ENCODE measurements at places on chromosomes 6 and 20.

GRCh38 chr20:54276577-54277169 lies 68.8 kb downstream of the PFDN4 start:
- DNase-seq: no peak

DNA sequence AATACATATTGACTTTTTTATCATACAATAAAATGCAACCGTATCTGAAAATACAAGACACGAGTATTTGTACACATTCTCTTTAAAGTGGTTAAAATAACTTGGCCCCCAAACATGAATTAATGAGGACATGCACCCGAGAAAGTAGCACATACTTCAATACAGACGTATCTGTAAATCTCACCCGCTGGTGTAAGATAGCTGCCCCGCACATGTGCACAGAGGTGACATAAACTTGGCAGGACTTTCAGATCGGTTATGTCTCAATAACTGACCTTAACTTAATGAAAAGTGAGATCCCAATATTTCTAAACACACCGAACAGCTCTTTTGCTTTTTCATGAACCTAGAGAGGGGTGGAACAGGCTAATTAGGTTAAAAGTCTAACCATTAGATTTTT lies 91.5 kb upstream of the RPS6KA2 start:
- no peak for DNase-seq

- no peak for DNase-seq
Observed at GRCh38 chr20:59636766-59637370, 32.5 kb downstream of the PHACTR3 start.

DNA sequence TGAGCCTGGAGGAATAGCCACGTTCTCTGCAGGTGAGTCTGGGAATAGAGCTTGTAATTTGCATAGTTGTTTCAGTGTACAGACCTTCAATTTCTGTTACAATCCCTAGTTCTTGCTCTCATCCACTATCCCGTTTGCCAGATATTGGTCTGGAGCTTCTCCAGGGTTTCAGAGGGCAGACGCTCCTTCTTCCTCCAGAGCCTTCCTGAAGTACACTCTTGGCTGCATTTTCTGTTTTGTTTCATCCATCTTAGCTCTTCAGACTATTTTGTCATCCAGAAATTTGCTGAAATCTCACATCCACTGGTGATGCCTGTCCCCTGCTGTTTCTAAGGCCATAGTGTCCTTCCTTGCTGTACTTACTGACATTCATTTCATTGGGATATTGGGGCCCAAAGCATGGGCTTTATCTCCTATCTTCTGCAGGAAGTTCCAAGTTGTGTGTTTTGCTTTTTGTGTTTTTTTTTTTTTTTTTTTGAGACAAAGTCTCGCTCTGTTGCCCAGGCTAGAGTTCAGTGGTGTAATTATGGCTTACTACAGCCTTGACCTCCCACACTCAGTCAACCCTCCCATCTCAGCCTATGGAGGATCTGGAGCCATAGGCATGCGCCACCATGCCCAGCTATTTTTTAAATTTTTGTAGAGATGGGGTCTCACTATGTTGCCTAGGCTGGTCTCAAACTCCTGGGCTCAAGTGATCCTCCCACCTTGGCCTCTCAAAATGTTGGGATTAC lies 18.7 kb downstream of the CDS2 start:
- no peak for DNase-seq

DNA sequence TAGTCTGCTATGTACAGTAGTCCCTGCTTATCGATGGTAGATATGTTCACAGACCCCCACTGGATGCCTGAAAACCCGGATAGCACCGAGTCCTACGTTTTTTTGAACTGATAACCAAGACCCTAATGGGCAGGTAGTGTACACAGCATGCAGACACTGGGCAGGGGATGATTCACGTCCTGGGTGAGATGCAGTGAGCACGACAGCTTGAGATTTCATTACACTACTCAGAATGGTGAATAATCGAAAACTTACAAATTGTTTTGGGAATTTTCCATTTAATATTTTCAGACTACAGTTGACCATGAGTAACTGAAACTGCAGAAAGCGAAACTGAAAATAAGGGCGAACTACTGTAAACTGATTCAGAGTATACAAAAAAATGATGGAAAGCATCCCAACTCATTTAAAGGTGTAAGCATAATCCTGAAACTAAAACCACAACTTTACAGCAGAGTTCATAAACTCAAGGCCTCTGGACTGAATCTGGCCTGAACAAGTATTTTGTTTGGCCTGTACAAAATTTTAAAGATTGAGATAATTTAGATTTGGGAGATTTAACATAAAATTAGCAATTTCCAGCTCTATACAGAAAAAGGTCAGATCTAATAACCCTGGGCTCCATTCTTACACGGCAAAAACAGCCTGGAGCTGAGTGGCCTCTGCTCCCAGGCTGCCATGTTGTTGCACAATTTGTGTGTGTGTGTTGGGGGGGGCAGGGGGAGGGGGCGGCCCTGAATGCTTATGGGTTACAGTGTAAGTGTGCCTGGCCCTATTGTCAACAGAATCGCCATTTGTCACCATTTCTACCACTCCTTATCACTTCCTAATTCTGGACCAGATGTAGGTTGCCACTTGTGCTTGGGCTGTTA lies 34.9 kb downstream of the RNF24 start:
- DNase-seq: no peak

DNA sequence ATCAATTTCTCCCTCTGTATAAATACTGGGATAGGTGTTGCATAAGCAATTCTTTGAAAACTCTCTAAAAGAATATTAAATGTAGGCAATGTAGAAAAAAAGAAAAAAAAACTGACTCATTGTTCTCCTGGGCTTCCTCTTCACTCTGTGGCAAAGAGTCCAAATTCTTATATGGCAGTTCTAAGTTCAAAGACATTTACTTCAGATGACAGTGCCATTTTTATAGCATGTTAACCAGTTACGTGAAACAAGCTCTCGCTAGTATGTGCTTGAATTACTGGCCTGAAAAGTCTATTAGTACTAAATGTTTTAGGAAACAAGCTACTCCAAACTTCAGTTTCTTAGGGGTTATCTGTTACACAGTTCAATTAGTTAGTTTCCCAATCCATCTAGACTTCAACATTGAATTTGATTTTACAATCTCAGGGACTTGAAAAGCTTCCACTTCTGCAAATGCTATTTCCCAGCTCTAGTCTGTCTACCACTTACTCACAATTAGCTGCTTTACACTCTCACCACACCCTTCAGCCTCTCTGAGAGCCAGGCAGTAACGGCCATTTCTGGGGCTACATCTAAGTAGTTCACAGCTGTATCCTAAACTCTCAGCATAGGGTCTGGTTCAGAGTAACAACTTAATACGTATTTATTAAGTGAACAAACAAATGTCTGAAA lies 100.4 kb downstream of the OGFRL1 start:
- DNase-seq: no peak

DNA sequence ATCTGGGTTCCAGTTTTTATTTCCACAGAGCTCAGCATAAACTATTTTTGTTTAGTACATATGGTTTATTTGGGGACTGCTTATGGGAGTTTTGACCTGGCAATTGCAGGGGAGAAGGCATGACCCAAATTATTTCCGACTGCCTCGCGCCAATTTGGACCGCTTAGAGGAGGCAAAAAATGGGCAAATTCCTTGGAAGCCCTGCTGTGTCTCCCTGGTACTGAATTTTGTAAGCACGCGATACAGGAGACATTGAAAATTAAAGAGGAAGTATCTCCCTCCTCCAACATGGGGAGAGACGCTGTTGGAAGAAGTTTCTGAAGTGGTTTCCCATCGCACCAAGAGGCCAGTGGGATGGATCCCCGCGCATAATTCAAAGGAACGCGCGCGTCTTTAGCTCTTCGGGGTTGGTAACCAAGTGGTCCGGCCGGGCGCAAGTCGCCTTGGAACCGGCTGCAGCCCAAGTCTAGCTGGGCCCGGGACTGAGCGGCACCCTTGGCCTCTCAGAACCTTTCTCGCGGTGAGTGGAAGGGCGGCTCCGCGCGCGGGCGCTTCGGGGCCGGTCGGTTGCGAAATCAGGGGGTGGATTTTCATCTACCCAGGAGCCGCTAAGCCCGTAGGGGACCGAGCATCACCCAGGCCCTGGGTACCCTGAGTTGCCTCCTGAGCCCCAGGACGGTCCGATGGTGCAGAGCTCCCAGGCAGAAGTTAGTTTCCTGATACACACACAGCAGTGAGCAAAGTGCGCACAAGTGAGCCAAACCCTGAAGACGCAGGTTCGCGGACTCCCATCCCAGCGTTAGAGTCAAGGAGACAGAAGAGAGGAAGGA lies 6.2 kb downstream of the NKX2-2 start:
- DNase-seq: no peak

DNA sequence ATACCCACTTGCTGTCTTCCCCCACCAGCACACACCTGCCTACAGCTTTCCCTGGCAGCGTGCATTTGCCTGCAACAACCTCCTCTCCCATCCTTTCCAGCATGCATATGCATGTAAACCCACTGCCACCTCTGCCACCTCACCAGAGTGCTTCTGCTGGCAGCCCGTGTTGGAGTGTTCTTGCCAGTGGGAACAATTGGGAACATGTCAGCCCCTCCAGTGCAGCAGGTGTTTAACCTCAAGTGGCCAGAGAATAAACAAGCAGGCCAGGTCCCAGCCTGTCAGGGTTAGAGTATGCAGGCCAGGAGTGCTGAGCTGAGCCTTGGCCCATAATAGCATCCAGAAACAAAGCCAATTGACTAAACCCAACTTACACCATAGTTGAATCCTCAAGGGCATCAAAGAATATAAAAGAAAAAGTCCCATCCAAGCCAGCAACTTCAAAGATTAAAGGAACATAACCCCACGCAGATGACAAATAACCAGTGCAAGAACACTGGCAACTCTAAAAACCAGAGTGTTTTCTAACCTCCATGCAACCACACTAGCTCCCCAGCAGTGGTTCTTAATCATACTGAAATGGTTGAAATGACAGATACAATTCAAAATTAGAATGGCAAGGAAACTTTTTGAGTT lies 1212.1 kb upstream of the CITED2 start:
- no peak for DNase-seq

DNA sequence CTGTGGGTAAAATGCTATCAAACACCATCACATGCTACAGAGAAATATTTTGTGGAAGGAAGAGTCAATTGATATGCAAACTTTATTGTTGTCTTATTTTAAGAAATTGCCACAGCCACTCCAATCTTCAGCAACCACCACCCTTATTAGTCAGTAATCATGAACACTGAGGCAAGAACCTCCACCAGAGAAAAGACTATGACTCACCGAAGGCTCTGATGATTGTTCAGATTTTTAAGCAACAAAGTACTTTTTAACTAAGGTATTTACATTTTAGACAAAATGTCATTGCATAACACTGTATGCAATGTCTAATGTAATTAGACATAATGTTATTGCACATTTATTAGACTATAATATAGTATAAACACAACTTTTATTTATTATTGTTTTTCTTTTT lies 26.2 kb upstream of the MMP24 start:
- no peak for DNase-seq

GRCh38 chr6:16747232-16748024 lies 13.8 kb downstream of the ATXN1 start:
- DNase-seq: no peak

- DNase-seq: no peak
Observed at GRCh38 chr6:31186052-31186734, 15.7 kb upstream of the POU5F1 start.

DNA sequence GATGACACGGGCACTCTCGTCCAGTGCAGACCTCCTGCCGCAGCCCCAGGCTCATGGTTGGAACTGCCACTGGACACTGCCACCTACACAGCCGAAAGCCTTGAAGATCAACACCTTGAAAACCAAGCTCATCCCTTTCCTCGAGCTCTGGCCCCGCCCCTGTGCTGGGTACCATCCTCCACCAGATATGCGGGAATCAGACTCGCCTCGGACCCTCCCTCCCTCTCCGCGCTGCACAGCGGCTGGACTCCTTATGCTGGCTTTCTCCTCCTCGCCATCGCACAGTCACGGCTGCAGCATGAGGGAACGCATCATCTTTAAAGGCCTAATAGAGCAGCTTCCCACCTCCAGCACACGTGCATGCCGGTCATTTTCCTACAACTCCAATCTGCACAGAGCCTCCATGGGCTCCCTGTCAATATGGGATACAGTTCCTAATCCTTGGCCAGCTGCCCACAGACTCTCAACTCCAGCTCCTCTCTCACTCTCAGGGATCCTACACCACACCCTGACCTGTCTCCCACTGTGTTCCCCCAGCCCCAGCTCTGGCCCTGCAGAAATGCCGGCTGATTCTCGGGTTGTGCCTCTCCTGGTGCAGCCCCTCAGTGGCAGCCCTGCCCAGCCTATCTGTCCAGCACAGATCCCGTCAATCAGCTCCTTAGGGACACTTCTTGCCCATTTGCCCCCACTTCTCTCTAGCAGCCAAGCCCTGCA lies 23.2 kb downstream of the TXNDC5 start:
- no peak for DNase-seq

DNA sequence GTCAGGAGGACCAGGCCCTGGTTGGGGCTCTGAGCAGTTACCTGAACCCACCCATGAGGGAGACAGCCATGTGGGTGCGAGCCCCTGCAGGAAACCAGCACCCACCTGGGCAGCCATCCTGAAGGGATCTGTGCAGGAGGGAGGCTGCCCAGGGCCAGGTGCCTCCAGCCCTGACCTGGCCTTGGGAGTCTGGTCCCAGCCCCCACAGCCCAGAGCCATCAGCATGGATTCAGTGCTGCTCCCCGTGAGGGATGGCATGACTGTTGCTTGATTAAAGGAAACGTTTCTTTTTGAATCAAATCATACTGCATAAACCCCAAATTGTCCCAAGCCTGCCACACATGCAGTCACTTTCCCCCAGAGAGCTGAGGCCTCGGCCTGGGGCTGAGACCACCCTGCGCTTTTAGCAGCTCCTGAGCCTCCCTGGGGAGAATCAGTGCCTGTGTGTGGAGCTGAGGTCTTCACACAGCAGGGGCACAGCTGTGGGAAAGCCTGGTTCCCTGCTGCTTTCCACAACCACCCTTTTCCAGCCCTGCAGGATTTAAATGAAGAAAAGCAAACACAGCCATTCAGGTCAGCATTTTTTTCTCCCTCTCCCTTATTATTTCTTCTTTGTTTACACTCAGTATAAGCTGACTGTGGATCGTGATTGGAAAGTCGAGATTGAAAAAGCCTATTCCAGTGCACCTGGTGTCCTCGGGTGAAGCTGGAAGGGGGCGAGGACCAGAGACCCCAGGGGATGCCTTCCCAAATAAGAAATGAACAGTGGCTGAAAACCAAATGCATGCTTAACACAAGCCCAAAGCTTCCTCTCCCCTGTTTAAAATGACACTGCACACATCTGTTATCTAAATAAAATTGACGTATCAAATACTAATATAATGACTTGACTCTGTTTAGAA lies 283.9 kb downstream of the SMOC2 start:
- DNase-seq: no peak

GRCh38 chr6:52416629-52417151 lies 3.5 kb upstream of the EFHC1 start:
- DNase-seq: peak; percentile 53

All from cerebellar nuclear complex (tissue), 1 donor.